ENCODE measurements at places on chromosomes 16 and 17. TPM values are rescaled to one million over a fixed set of nuclear protein-coding genes. Genes with fewer than 3 reads are reported as not detected.

FBXO39 gene
- total RNA-seq = 0.39 TPM

PHOSPHO1 gene
- not detected for total RNA-seq

RNF112 gene
- total RNA-seq = 0.53 TPM

ATP2A1 gene
- total RNA-seq = 0.24 TPM

GNG13 gene
- total RNA-seq = not detected

STAC2 gene
- 0.11 TPM for total RNA-seq

BAIAP2 gene
- total RNA-seq = 8.5 TPM

TRPV3 gene
- 0.11 TPM for total RNA-seq

SPATA22 gene
- total RNA-seq = not detected

FAM234A gene
- 24.7 TPM for total RNA-seq

CNGB1 gene
- total RNA-seq = not detected

TBC1D26 gene
- 0.42 TPM for total RNA-seq

UBN1 gene
- 65.3 TPM for total RNA-seq

ADAD2 gene
- not detected for total RNA-seq

HOXB7 gene
- total RNA-seq = 0.22 TPM

TBX21 gene
- total RNA-seq = 37.0 TPM

SLC22A31 gene
- not detected for total RNA-seq

HYDIN gene
- total RNA-seq = not detected

GJC1 gene
- not detected for total RNA-seq

AIPL1 gene
- total RNA-seq = not detected

TNFRSF13B gene
- total RNA-seq = not detected

SDK2 gene
- total RNA-seq = 10.2 TPM

PRAC1 gene
- not detected for total RNA-seq

GAST gene
- not detected for total RNA-seq

ALOX12B gene
- total RNA-seq = not detected

IL21R gene
- total RNA-seq = 121 TPM

SCGB1C2 gene
- total RNA-seq = not detected

TMED6 gene
- total RNA-seq = 0.60 TPM

KRTAP2-3 gene
- not detected for total RNA-seq

CACNG5 gene
- not detected for total RNA-seq

MRM3 gene
- 47.4 TPM for total RNA-seq

VMO1 gene
- total RNA-seq = not detected

GNGT2 gene
- total RNA-seq = 4.1 TPM

FNDC8 gene
- not detected for total RNA-seq

NPIPB9 gene
- total RNA-seq = 4.2 TPM

SLC13A2 gene
- not detected for total RNA-seq

RPL13 gene
- 4,668 TPM for total RNA-seq

TAT gene
- not detected for total RNA-seq

IRX3 gene
- not detected for total RNA-seq

SLC52A1 gene
- total RNA-seq = not detected

BRIP1 gene
- total RNA-seq = 0.57 TPM

ACSM2A gene
- total RNA-seq = not detected

NOTUM gene
- not detected for total RNA-seq

SPATA32 gene
- total RNA-seq = not detected

CENPT gene
- 72.3 TPM for total RNA-seq

SLC16A11 gene
- total RNA-seq = 1.2 TPM

SLC5A10 gene
- not detected for total RNA-seq

PRSS21 gene
- total RNA-seq = 2.5 TPM

HAS3 gene
- 4.0 TPM for total RNA-seq

NTN3 gene
- total RNA-seq = not detected

OR4D1 gene
- total RNA-seq = 0.61 TPM

TP53TG3 gene
- not detected for total RNA-seq

TSPOAP1 gene
- 27.9 TPM for total RNA-seq

TMEM132E gene
- not detected for total RNA-seq

All from CD8-positive, alpha-beta T cell (primary cell).